Epithelial cell of alveolus of lung (primary cell): ENCODE measurements at places on chromosomes 5 and 9. TPM values are rescaled to one million over a fixed set of nuclear protein-coding genes. Genes with fewer than 3 reads are reported as not detected.

The PCDHGA3 gene
- total RNA-seq: 0.65 and 0.72 TPM in 2 replicates

The IGFBPL1 gene
- total RNA-seq: not detected in 2 replicates

The DBH gene
- not detected in 2 replicates for total RNA-seq

The SEMA5A gene
- total RNA-seq: 20.8 and 21.3 TPM in 2 replicates

The GPR107 gene
- total RNA-seq: 23.0 and 23.6 TPM in 2 replicates
